ENCODE measurements at places on chromosomes 1 and 21.

GRCh38 chr1:66246351-66247269, 287.3 kb upstream of the SGIP1 start:
- no peak for DNase-seq

GRCh38 chr1:218408942-218409341, 63.8 kb downstream of the TGFB2 start:
- no peak for DNase-seq

DNA sequence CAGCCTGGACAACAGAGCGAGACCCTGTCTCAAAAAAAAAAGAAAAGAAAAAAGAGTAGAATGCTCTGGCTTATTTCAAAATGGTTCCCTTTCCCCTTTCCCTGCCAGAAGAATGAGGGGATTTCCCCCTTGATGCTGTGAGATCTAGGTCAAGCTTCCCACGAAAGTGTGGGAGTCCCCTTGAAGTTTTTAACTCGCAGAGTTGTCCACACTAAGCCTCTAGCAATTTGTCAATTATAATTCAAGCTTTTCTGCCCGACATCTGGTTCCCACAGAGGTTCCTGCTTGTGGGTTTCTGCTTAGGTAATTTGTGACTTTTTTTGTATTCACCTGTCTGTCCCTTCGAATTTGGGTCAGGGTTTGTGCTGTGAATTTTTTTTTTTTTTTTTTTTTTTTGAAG, 62.8 kb downstream of the ZFYVE9 start:
- no peak for DNase-seq

- no peak for DNase-seq
Measured at GRCh38 chr1:6357243-6357936, 36.2 kb downstream of the ACOT7 start.

DNA sequence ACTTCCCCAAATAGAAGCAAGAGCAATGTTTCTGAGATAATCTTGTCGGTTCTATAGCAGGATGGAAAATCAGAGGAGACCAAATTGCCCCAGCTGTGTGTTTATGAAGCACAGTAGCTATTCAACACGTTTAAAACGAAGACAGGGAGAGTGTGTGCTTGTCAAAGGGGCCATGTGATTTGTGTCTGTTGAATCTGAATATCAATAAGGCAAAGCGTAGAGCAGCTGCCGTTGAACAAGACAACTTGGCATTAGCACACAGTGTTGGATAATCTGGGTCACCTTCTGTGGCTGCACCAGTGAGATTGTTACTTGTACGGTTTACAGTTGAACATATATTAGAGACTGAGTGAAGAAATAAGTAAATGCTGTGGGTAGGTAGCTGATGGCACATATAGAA, 1.0 kb downstream of the CRB1 start:
- DNase-seq, result no peak

DNA sequence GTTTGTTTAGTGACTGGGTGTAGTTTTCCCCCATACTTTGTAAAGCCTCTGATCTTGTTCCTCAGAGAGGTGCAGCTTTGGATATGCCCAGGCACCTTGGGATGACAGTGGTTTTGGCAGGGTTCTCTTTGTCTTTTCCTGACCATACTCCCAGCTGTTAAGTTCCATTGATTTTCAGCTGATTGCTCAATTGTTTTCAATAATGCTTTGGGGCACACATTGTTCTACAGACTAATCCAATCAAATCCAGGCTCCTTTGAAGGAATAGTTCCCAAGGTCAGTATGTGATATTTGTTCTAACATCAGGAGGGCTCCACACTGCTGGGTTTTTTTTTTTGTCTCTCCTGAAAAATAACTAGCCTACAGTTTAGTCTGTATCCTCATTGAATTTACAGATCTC, 24.8 kb downstream of the PPP2R5A start:
- DNase-seq, result no peak

All from hematopoietic multipotent progenitor cell treated with erythropoietin and hydrocortisone succinate and interleukin-3 and kit ligand, for 6 days (in vitro differentiated cells).